ENCODE measurements at places on chromosomes 3 and 15.

- DNase-seq = no peak
These were observed 76.0 kb downstream of the FEM1B start for GRCh38 chr15:68353421-68354135.

GRCh38 chr3:108509871-108510270 is 525 bp downstream of the MYH15 start:
- DNase-seq = no peak

- no peak for DNase-seq
These were observed 91.2 kb downstream of the KCNAB1 start for GRCh38 chr3:156211583-156211982.

DNA sequence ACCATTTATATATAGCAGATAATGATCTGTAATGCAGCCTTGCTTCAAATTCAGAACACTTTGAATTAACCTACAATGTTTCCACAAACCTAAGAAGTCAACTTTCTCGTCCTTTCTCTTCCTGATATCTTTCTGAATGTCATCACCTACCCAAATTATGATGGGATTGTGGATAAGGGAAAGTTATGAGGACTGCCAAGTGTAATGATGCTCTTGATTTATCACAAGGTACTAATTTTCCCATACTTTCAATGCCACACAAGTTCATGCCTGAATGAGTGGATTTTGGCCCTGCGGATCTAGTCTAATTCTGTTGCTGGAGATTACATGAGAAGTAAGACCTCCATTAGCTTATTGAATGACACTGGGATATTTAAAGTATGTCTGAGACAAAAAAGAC is 82.6 kb upstream of the NANOGP8 start:
- DNase-seq = no peak

GRCh38 chr3:37819591-37819990 is 42.1 kb upstream of the CTDSPL start:
- no peak for DNase-seq

GRCh38 chr15:66721954-66722353 is 19.9 kb downstream of the SMAD6 start:
- DNase-seq = no peak

DNA sequence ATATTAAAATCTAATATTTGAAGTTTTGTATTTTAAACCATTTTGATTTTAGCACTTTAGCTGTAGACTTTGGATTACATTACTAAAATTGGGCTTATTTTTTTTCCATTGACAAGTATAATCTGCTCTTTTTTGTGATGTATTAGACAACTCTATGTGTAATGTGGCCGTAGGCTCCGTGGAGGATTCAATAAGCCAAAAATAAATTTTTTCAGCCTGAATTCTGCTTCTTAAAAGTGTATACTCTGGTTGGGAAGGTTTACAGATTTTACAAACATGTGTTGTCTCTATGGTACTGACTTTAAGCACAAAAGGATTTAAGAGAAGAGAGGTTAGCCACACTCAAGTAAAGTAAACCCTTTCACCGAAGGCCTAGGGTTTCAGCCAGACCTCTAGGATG is 110.8 kb downstream of the PLCL2 start:
- DNase-seq = no peak

- no peak for DNase-seq
These were observed 16.3 kb upstream of the FBLN2 start for GRCh38 chr3:13532631-13533030.

GRCh38 chr3:96483781-96484180 is 330.6 kb upstream of the EPHA6 start:
- no peak for DNase-seq

DNA sequence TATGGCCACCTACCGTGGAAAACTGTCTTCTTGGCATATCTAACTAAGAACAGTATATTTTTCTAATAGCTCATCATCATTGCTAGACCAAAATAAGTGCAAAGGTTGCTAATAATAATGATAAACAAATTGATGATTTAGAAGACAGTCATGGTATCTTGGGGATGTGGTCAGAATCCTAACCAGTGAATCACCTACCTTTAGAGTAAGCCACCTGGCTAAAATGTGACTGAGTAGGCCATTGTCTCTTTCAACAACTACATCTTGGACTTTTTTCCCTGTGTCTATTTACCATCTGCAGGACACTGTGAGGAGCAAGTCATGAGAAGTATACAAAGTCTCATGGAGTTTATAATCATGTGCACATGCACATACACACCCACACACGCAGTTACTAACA is 273.5 kb upstream of the SEMA6D start:
- no peak for DNase-seq

- DNase-seq = no peak
These were observed 222.8 kb downstream of the DPH6 start for GRCh38 chr15:35323141-35323540.

DNA sequence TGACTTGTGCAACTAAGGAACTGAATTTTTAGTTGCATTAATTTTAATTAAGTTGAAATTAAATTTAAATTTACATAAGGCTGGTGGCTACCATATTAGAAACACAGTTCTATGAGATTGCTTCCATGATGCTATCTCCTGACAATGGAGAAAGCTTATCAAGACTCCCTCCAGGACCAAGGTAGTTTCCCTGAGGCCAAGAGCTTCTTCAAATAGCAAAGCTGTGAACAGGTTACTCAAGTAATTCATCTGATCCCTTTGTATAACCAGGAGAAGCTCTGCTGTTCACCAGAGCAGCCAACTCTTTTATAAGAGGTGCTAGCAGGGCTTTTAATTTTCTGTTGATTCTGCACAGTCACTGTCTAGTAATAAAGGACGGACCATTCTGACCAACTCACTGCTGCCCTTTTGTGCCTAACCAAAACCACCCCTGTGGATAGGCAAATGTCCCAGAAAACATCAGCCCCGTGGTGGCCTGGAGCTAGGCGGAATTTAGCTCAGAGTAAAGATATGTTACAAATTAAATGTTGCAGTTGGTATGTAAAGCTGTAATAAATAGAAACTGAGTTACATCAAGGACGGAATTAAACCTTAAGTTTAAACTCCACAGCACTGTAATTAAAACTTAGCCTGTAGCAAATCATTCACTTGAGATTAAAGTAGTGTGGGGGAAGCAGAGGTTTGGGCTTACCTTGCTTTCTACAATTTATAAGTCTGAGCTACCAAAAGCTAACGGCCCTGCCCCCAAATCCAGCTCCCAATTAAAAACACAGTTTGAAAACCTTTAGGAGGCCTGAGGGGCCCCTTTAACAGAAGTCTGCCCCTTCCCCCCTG is 55.6 kb upstream of the LRTM1 start:
- DNase-seq = no peak

GRCh38 chr3:128394033-128394432 is 72.7 kb downstream of the DNAJB8 start:
- no peak for DNase-seq

GRCh38 chr15:99155961-99156443 is 51.1 kb downstream of the SYNM start:
- no peak for DNase-seq

GRCh38 chr15:43408789-43409188 is 37.9 kb downstream of the TUBGCP4 start:
- no peak for DNase-seq

- DNase-seq = no peak
These were observed 531.3 kb upstream of the UBE2E2 start for GRCh38 chr3:22671848-22672247.

DNA sequence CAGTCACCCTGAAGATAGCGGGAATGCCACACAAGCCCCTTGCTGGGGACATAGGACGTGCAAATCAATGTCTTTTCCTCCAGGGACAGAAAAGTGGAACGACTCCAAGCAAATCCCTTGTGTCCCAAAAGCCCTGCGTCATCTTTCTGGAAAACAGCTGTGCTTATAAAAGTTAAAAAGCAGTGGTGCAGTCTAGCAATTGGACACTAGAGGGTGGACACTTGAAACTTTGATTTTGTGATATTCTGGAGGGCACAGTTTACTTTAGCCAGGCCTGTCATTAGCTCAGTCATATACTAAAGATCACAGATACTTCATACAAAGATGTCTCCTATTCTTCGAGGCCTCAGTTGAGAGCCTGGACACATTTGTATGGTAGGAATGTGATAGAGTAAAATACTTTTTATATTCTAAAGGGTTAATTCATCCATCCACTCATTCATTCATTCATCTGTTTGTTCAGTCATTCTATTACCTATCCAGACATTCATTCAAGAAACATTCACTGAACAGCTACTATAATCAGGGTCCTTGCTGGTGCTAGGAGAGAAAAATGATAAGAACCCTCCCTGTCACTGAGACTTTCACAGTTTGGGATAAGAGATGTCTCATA is 63.8 kb upstream of the ANKRD34C start:
- DNase-seq = no peak

- DNase-seq = no peak
These were observed 35.7 kb upstream of the TMOD3 start for GRCh38 chr15:51793521-51794305.

DNA sequence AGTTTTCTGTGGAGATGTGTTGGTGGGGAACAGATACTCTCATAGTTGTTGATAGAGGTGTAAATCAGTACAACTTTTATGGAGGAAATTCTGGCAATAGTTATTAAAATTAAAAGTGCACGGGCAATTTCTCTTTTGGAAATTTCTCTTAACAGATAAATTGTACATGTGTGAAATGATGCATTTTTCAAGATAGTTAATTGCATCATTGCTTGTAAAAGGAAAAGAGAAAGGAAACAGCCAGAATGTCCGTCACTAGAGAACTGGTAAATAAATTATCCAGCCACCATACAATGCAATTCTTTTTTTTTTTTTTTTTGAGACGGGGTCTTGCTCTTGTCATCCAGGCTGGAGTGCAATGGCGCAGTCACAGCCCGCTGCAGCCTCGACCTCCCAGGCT is 14.2 kb downstream of the ZNF710 start:
- no peak for DNase-seq

DNA sequence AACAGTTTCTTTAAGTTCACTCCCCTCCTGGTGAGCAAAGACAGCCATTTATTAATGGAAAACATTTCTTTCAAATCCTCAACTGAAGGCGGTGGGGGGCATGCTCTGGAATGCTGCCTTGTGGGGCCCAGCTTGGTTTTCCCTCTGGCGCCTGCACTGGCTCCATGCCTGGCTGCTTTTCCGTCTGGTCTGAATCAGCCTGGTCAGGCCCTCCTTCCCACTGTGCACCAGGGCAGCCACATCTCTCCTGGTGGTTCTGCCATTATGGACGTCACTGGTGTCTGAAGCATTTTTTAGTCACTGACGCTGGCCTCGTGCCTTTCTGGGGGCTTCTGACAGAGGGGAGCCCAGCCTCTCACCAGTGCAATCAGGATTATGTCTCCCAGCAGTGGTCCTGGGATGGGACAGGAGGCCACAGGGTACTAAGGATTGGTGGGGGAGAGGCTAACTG is 57.6 kb upstream of the APEH start:
- no peak for DNase-seq

DNA sequence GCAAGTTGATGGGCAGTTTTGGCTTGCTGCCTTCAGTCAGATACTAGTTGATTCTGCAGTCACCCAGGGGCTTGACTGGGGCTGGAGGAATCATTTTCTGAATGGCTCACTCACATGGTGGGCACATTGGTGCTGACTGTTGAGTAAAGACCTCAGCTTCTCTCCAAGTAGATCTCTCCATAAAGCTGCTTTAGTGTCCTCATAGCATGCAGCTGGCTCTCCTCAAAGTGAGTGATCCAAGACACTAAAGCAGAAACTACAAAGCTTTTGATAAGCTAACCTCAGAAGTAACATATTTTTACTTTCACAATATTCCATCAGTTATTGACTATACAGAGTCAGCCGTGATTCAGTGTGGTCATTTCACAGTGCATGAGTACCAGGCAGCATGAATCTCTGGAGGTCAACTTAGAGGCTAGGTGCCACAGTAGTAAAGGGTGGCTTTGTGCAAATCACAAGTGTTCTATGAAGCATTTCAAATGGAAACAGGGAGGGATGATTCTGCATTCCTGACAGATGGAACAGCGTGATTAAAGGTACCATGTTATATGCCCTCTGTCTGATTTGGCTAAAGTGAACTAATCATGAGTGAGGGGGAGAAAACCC is 24.3 kb upstream of the ATP8B4 start:
- no peak for DNase-seq

DNA sequence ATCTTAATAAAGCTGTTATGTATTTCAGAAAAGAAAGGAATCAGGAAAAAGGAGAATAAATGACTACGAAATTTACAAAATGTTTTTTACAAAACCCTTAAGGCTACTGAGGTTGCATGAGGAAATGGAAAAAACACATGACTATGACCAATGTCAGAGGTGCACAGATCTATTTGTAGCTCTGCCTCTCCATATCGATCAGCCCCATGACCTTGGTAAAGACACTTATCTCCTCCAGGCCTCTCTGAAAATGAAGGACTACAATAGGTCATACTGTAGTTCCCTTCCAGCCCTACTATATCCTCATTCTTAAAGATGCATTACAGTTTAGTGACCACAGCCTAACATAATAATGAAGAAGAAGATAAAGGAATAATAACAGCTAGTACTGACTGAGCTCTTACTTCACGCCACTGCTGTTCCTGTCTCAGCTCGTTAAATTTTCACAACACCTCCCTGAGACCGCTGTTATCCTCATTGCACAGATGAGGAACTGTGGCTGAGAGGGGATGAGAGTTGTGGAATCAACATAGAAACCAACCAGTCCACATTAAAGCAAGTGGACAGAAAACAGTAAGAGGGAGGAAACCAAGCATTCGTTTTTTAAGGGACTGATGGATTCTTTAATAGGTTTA is 163.2 kb downstream of the MAGI1 start:
- no peak for DNase-seq

All from activated naive CD4-positive, alpha-beta T cell treated with Interleukin-2 at 50 U/mL for 16 hours (primary cell).